ENCODE measurements at places on chromosomes 6 and 20. TPM values are rescaled to one million over a fixed set of nuclear protein-coding genes. Genes with fewer than 3 reads are reported as not detected.

- no peak for DNase-seq
These were observed 10.1 kb upstream of the SSR1 start for GRCh38 chr6:7323074-7323473.

DNA sequence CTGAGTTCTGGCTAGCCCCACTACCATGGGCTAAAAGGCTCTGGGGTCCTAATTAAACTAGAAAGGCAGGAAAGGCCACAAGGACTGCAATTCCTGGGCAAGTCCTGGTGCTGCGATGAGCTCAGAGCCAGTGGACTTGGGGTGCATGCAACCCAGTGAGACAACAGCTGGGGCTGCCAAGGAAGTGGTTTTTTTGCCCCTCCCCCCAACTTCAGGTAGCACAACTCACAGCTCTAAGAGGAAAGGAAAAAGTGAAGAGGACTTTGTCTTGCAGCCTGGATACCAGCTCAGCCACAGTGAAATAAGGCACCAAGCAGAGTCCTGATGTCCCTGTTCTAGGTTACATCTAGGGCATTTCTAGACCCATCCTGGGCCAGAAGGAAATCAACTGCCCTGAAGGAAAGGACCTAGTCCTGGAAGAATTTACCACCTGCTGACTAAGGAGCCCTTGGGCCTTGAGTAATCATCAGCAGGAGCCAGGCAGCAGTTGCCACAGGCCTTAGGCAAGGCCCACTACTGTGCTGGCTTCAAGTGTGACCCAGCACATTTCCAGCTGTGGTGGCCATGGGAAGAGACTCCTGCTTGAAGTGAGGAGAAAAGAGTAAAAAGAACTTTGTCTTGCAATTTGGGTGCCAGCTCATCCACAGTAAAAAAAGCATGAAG, 358.4 kb downstream of the BTBD3 start:
- DNase-seq: no peak

The CDH22 gene
- not detected for polyA plus RNA-seq

The NRSN2 gene
- 1.0 TPM for polyA plus RNA-seq

- DNase-seq: no peak
These were observed 25.7 kb downstream of the PSMB9 start for GRCh38 chr6:32879691-32880090.

- no peak for DNase-seq
These were observed 1.2 kb downstream of the RPS21 start for GRCh38 chr20:62387933-62388635.

DNA sequence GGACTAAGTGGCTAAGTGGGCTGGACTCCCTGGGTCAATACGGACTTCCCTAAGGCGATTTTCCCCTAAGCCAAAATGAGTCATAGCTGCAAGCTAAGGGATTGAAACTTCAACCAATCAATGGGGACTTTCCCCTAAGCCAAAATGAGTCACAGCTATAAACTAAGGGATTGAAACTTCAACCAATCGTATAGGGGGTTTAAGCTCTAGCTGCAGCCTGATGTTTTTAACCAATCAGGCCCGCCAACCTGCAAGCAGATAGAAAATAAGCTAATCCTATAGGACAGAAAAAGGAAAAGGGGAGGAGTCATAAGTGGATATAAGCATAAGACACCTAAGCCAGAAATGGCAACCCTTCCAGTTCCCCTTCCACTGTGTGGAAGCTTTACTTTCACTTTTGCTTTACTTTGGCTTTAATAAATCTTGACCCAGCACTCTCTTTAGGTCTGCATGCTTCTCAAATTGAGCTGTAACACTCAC, 655.0 kb upstream of the HS3ST5 start:
- DNase-seq: no peak

The ASIP gene
- polyA plus RNA-seq: not detected

The RIPPLY2 gene
- polyA plus RNA-seq: not detected

The VAPB gene
- 31.5 TPM for polyA plus RNA-seq

The GTF2H4 gene
- 7.5 TPM for polyA plus RNA-seq

- no peak for DNase-seq
These were observed 8.3 kb downstream of the OR2H1 start for GRCh38 chr6:29465279-29465678.

- no peak for DNase-seq
These were observed 16.2 kb downstream of the FOXC1 start for GRCh38 chr6:1625794-1626435.

DNA sequence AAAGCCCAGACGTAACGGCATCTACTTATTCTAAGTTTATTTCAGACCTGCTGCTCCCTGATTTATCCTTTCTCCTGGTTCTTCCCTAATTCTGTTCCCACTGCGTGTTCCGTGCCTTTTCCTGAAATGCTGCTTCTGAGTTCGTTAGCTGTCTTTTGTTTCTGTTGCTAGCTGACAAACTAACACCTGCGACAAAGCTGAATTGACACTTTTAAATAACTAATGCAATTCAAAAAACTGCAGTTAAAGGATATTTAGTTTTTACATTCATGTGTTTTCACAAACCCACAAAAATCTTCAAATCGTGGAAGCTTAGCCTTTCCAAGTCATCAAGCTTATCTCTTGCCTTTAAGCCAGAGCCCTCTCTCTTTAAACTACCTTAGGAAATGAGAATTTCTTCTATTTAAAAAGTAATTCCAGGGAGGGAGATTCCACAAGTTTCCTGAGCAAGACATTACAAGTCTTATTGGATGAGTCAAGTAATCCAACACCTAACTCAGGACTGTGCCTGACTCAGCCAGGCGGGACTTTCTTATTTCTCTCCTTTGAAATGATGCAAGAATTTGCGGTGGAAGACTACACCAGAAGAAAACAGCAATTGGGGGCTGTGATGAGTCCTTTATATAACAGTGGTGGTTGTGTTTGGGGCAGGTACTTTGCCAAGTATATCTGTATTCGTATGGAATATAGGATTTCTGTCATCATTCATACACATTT, 6.3 kb downstream of the ADTRP start:
- DNase-seq: no peak

The PDE10A gene
- not detected for polyA plus RNA-seq

- no peak for DNase-seq
These were observed 388.3 kb upstream of the RNF217 start for GRCh38 chr6:124573953-124574352.

The TMEM74B gene
- not detected for polyA plus RNA-seq

The C20orf141 gene
- polyA plus RNA-seq: not detected

- DNase-seq: no peak
These were observed 246.2 kb downstream of the PACRG start for GRCh38 chr6:162973980-162974379.

DNA sequence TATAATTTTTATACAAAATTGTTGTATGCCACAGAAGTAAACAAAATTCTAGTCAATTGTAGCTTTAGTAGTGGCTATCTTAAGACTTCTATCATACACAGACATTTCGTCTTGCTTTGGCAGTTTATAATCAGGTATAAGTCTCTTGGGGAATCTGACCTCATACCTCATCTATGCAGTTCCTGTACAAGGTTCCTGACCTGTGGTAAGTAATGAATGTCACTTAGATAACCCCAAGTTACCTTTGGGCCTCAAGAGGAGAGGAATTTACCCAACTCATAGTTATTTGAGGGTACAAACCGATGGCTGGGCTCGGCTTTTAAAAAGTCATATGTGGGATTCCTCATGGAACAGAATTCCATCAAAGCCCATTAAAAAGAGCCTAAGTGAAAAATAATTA, 58.8 kb upstream of the UNC93A start:
- no peak for DNase-seq

- no peak for DNase-seq
These were observed 29.0 kb downstream of the OTOR start for GRCh38 chr20:16777126-16777525.

DNA sequence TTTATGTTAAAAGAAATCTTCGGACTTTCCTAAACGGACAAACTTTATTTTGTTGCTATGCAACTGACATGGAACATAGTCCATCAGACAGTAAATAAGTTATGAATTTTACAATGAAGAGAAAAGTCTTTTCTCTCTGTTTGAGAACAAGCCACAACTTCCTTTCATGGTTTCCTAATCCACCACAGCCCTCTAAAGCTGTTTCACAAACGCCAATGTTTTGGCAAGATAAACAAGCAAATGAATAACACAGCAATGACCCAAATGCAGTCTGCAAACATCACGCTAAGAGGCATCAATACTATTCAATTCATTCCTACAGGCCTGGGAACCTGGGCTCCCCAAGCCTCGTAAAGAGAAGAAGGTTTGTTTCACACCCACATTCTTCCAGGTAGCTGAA, 60.4 kb downstream of the HAO1 start:
- DNase-seq: no peak

DNA sequence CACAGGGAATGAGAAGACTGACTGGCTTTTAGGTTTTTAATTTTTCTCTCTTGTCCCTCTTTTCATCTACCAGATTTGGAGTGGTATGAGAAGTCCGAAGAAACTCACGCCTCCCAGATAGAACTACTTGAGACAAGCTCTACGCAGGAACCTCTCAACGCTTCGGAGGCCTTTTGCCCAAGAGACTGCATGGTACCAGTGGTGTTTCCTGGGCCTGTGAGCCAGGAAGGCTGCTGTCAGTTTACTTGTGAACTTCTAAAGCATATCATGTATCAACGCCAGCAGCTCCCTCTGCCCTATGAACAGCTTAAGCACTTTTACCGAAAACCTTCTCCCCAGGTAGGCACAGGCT, 644 bp downstream of the MAD2L1BP start:
- no peak for DNase-seq

DNA sequence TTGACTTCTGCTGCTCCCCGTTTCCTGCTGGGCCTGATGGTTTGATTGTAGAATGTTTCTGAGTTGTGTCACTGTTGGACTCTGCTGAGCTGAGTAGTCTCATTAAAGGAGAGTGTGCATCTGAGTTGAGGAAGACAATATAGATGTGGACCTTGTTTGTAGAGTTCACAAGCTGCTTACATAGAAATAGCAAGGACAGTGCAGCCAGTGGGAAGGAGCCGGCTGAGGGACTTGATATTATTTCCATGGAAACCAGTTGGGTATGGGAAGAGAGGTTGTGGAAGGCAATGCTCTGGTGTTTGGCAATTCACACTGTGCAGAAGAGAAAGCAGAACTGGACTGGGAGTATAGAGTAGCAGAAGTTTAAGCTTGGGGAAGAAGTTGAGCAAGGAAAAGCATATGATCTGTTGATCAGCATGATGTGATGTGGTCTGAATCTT, 14.8 kb downstream of the IGF2R start:
- no peak for DNase-seq

DNA sequence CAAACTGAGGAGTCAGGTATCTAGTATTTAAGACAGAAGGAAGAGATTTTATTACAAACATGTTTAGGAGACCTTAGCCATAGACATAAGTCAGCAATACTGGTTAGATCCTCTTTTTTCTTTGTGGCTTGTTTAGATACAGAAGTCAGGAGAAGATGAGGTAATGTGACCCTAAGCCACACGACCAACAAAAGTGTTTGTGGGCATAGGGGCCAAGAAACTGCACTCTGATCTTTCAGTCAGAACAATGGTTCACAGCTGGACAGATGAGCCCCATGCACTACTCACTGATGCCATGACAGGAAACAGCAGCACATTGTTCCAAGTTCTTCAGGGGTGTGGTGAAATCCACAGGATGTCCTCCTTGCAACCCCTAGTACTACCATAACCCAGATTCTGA, 238.5 kb upstream of the RAB32 start:
- DNase-seq: no peak

- DNase-seq: no peak
These were observed 174.3 kb upstream of the ID4 start for GRCh38 chr6:19662911-19663310.

DNA sequence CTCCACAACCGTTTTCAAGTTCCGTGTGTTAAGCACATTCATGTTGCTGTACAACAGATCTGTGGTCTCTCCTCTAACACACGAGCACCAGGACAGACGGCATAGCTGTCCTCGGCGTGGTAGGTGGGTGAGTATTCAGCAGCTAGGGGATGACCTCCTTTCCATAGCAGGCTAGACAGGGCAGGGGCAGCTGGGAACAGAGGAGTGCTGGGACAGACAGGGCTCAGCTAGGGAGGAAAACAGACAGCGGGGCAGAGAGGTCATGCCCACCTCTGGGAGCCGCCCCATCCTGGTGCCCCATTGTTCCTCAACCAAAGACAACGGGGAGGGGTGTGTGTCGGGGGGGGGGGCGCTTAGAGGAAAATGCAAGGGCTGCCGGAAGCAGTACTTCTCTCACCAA, 271.5 kb upstream of the FOXQ1 start:
- DNase-seq: no peak

GRCh38 chr6:145656128-145656527, 79.2 kb downstream of the EPM2A start:
- no peak for DNase-seq

DNA sequence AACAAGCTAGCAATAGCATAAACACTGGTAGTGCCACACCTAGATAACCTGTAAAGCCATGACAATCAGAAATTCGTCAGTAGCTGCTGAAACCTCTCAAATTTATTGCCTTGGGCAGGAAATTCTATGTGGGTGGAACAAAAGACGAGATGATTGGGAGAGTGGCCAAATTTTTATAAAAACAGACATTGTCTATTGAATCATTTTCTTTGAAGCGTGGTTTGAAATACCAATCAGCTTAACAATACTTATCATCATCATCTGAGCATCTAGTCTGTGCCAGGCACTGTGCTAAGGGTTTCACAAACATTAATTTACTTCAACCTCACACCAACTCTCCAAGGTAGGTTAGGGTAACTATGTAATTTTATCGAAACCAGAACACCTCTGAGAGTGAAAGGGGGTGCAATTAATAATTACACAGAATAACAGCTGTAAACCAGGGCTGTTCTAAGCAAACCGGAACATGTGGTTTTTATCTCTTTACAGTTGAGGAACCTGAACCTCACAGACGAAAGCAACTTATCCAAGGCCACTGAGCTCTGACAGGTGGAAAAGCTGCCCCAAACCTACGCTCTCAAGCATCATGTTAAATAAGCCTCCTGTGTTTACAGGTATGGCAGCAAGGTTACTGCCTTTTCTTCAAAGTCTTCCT, 43.4 kb downstream of the NHSL1 start:
- DNase-seq: peak; percentile 42

GRCh38 chr6:163772701-163773100, 358.2 kb downstream of the QKI start:
- no peak for DNase-seq

GRCh38 chr6:12729467-12729866, 12.9 kb downstream of the PHACTR1 start:
- DNase-seq: no peak

DNA sequence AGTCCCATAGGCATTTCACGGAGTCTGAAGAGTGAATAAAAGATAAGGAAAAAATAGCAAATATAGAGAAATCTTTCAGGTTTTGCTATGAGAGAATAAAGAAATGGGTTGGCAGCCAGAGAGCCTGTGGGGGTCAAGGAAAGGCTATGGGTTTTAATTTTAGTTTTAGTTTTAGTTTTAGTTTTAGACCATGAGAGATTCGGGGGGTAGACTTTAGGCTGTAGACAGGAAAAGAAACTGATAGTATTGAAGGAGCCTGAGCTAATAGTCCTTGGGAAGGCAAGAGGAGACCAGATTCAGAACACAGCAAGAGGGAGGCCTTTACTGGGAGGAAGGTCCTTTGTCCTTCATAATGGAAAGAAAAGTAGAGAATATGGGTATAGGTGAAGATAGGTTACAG, 19.3 kb downstream of the DOP1A start:
- DNase-seq: no peak

The RHAG gene
- polyA plus RNA-seq: not detected
